ENCODE measurements at places on chromosomes 6 and 20.

DNA sequence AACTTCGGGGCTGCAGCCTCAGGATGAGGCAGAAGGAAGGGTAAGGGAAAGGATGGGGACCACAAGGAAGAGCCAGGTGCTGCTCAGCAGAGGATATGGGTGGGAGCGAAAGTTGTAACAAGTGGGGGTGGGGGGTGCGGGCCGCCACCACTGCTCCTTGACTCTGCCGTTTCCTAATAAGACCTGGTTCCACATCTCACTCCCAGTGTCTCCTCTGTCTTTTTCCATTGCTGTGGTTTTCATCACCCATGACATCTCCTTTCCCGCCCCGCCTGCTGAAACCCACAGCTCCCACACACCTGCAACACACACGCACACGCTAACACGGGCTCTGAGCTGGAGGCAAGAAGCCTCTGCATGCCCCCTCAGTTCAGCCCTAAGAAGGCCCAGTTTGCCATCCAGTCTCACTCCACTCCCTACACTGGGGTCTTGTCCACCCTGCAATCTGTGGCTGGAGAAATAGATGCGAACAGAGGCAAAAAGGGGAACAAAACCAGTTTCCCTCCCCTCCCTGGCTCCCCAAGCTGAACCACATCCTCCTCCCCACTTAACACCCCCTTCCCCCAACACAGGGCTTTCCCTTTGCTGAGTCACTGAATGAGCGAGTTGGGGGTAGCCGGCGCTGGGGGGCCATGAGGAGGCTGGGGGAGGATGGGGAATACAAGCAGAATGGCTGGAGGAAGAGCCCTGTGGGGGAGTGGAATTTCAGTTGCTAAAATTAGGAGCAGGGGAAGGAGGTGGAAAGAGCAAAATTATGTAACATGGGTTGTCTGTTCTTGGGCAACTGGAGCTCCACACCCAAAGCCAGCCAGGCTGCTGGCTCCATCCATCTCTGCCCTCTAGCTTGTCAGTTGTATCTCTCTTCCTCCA lies 11.5 kb downstream of the NFKBIL1 start:
- no peak for DNase-seq

DNA sequence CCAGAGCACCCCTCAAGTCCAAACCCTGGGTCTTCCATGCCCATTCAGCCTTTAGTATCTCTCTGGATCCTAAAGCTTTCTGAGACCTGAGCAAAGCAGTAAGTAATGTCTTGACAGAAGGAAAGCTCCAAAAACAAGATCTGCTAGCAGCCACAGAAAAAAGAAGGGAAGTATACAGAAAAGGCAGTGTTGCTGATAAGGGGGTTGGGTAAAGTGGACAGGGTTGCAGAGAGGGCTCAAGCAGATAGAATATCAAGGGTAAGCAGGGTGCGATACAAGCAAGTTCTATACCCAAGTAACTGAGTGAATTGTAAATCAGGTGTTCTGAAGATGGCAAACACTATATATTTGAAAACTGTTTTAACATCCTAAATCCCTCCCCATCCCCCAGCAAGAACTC lies 113.4 kb upstream of the CARMIL1 start:
- DNase-seq, result no peak

- no peak for DNase-seq
These were observed 124.7 kb upstream of the SPACA1 start for GRCh38 chr6:87922947-87923330.

- no peak for DNase-seq
These were observed 12.1 kb downstream of the CEP85L start for GRCh38 chr6:118639054-118639964.

DNA sequence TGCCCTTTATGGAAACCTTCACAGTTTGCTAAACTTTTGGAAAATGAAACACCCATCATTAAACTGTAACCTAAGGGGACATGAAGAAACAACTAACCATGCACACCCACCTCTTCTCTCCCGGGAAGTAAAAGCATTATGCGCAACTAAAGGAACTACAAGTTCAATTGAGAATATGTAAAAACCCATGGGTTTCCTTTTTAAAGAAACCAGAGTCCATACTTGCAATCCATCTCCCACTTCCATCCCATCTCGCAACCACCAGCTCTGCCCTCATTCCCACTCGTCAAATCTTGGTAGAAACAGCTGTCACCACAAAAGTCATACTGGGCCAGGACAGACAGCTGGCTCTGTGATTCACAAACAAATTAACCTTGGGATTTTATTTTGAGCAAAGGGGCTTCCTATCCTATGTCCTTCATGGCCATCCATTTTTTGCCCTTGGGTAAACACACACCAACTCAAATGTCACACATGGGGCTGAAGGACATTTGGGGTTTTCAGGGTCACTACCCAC lies 81.5 kb downstream of the HAO1 start:
- no peak for DNase-seq

DNA sequence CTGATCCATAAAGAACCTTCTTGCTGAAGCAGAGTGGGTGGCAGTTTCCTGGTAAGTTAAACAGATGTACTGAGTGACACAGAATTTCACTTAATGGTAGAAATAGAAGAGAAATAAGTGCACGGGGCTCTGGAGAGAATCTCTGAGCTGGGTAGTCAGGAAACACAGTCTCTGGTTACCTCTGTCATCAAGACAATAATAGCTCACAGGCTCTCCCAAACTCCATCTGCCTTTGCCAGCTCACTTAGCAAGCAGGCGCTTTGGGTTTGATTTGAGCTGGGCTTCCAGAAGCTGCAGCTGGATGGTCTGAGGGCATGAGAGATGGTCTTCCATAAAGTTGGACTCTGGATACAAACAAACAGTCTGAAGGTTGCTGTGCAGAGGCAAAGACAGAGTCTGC lies 39.6 kb upstream of the PRSS35 start:
- no peak for DNase-seq

DNA sequence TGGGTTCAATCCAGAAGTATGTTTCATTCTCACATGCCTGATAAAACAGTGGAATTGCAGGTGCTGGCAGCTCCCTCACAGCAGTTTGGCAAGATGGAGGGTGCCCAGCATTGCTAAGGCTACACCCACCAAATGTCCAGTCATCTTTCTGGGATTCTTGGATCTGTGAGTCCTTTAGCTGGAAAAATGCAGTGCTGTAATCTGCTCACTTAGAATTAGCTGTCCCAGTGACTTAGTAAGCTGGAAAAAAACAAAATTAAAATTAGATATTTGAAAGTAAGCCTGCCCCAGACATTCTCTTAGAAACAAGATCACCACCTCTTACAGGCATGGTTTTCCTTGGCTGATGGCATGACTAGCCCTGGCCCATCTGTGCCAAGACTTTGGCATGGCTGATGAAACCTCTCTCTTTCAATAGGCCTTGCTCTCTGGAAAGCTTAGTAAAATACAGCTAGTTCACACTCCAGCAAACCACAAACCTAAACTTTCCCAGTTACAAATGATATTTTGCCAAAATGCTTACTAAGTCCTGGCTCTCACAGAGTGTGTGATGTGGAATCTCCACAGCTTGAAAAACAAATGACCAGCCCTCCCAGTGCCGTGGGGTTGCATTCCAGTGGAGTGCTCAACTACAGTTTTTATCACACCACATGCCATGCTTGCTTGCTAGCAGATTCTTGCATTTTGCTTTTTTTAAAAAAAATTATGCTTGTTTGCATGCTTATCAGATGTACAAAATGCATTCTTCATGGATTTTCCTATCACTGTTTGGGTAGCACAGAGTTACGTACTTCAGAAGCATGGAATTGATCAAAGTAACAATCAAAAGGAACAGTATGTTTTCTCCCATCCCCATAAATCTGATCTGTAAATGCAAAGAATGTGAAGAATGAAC lies 261.5 kb downstream of the EYA4 start:
- DNase-seq, result no peak

DNA sequence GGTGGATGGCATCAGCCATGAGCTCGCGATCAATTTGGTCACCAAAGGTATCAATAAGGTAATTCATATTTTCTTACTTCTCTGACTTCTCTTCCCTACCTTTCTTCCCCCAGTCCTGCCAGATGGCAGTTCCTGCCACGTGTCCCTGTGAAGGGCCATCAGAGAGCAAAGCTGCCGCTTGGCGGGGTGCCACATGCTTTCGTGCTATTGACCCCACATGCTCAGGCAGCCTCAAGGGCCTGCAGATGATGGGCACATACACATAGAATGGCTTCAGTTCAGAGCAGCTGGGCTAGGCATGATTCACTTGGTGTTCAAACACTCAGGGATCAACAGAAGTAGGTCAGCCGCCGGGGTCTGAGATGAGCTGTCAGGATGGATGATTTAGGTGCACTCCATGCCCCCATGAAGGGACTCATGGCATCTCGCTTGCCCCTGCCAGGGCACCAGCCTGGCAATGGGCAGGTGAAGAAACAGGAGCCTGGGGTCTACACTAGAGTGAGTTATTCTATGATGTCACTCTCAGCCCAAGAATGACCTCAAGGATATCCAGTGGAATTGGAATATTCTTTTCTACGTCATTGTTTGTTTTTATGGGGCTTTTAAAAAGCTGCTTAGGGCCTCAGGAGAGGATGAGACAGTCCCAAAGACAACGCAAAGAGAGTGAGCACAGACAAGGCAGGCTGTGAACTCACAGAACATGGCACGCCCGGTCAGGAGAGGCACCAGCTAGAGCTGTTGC lies 25.5 kb downstream of the BANF2 start:
- DNase-seq, result peak; percentile 87

DNA sequence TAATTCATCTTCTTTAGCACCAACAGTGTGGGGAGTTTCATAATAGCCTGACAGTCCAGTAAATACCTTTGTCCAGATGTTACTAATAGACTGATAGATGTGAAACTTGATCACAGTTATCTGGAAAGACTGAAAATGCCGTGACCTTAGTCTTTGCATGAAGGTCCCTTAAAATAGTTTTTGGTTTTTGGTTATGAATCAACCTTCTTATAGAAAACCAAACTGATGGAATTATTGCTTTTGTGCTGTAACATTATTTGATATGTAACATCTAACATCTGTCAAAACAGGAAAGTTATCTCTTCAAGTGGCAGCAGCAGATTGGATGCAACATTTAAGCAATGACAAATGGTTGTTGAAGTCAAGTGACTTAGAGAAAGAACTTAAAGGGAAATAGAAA lies 190.4 kb downstream of the DOK5 start:
- DNase-seq, result no peak

DNA sequence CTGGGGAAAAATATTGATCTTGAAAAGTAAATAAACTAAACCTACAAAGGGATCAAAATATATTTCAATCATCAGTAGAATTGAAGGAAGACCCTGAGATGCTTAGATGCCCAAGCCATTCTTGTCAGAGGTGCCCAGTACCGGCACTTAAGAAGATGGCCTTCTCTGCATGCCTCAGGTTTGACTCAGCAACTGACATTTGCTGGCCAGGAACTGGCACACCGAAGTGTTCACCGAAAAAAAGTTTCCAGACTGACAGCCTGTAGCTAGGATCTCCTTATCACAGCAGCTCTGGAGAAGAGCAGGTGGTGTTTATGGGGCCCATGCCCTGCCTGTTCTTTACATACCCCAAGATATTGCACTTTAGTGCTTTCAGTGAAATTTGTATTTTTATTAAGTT lies 203.2 kb downstream of the MOXD1 start:
- DNase-seq, result no peak

DNA sequence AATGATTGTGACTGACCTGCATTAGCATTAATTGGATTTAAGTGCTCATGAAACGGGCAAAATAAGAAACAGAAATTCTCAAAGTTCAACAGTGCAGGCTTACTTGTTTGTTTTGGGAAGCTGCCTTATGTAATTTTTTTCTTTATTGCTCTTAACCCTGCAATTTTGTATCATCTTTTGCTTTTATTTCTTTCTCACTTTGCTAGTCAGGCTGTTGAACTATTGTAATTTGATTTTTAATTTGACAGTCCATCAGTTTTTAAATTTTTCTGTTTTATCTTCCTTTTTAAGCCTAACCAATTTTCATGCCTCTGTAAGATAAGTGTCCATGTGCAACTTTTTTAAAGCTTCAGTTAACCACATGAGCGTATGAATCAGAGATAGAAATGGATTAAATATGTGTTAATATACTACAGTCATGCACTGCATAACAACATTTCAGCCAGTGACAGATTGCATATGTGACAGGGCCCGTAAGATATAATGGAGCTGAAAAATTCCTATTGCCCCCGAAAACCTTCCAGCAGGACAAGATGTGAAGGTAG lies 44.6 kb downstream of the PEX7 start:
- DNase-seq, result no peak

DNA sequence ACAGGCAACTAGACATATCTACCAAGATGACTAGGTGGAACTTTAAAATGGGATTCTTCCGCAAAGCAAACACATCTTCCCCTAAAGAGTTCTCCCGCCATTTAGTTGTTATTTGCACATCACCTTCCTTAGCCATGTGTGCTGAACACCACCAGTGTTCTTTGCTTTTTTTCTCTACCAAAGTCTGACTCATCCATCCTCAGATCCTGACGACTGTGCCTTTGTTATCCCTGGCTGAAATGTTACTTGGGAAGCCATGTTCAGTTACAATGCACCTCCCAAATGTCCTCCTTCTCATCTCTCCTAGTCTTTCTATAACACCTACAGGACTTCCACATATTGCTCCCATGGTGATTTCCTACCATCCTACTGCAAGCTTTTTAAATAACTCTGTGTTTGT lies 593.5 kb upstream of the ARID1B start:
- DNase-seq, result no peak

GRCh38 chr20:32017711-32018251 lies 7.5 kb downstream of the CCM2L start:
- DNase-seq, result peak; percentile 75

GRCh38 chr6:71091167-71091566 lies 134.3 kb upstream of the B3GAT2 start:
- DNase-seq, result no peak

GRCh38 chr6:12977806-12978205 lies 261.2 kb downstream of the PHACTR1 start:
- no peak for DNase-seq

- DNase-seq, result no peak
These were observed 21.2 kb upstream of the ENPP5 start for GRCh38 chr6:46191961-46192360.

GRCh38 chr6:90184334-90185298 lies 112.0 kb downstream of the BACH2 start:
- DNase-seq, result no peak

DNA sequence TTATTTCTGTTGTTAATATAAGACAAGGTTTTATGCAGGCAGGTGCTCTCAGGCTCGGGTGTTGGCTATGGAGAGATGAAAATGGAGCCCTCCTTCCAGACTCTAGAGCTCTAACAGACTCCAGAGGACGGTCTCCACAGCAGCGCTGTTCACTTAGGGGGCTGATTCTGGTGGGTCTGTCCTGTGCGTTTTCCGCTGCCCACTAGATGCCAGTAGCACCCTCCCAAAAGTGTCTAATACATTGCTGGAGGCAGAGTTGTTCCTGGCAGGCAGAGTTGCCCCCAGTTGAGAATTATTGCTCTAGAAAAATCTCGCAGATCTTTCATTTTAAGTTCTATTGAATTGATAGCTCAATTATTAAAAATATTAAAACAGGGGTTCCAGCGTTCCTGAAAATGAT lies 109.9 kb downstream of the MAP3K4 start:
- peak; percentile 22 for DNase-seq

GRCh38 chr6:42960243-42961019 lies at the start of gene GNMT:
Gene GNMT, plus strand, starts transcription at chr6:42960754. Its CDS starts 14 bp downstream, at chr6:42960768.
- DNase-seq, result peak; percentile 59

- no peak for DNase-seq
These were observed 25.0 kb upstream of the FAM217A start for GRCh38 chr6:4103929-4104328.

GRCh38 chr6:170124836-170125235 lies 166.0 kb downstream of the DLL1 start:
- DNase-seq, result no peak

- no peak for DNase-seq
These were observed 60.1 kb downstream of the FAM217A start for GRCh38 chr6:4018924-4019236.
